ENCODE measurements at places on chromosomes 6 and 20. TPM values are rescaled to one million over a fixed set of nuclear protein-coding genes. Genes with fewer than 3 reads are reported as not detected.

CAPN11 gene
- not detected for total RNA-seq

TUBB2B gene
- total RNA-seq, result 3.4 TPM

PRR18 gene
- not detected for total RNA-seq

SLC4A11 gene
- 16.3 TPM for total RNA-seq

SYCP2L gene
- total RNA-seq, result 0.53 TPM

SLC17A1 gene
- not detected for total RNA-seq

ENPP3 gene
- 0.22 TPM for total RNA-seq

C6orf132 gene
- 175 TPM for total RNA-seq

FOXQ1 gene
- total RNA-seq, result 8.1 TPM

PPP1R16B gene
- 4.4 TPM for total RNA-seq

RBM24 gene
- 0.18 TPM for total RNA-seq

TP53TG5 gene
- total RNA-seq, result not detected

C6orf163 gene
- 0.79 TPM for total RNA-seq

BCLAF1 gene
- 79.8 TPM for total RNA-seq
